ENCODE measurements at places on chromosomes 5 and 9.

- DNase-seq, result no peak
Measured at GRCh38 chr9:136023410-136024225, 62.4 kb upstream of the UBAC1 start.

DNA sequence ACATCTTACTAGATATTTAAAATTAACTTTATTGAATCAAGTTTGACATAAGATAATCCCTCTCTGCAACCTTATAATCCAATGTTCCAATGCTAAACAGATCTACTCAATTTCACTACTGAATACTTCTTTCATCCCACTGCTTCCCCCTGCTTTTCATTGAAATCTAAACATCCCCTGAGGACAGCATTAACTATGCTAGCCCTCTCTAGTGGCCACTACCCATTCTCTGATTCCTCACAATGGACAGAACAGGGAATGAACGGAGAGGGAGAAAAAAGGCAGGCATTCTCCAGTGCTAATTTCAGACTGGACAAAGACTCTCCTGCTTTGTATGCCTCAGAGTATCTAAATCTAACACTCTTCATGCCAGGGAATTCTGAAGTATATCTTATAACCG lies 54.3 kb upstream of the RGS7BP start:
- DNase-seq, result no peak

DNA sequence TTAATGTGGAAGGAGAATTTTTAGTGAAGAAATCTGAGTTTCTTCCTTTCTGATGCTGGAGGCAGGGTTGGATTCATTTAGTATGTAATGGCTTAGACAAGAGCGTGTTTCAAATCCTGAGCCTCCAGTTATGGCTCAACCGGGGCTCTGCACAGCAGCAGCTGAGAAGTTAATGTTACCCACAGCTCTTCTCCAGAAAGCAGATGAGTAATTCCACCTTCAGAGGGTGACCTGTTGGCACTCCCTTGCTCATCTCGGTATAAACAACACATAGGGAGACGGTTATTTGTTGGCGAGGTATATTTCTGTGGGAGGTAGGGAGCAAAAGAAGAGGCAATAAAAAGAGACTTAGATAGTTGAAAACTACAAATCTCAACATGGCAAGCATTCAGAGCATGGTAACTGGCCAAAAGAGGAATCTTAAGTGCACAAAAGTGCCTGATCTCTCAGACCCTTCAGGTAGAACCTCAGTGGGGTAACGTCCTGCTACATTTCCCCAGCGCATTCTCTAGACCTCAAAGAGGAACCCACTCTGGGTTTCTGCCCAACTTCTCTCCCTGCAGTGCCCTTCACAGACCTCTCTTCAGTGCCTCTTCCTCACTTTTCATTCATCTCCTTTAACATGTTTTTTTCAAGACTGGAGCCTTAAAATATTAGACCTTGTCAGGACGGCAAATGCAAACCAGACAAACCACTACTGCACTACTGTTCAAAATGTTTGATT lies 417.5 kb upstream of the ADAMTSL1 start:
- no peak for DNase-seq

GRCh38 chr5:54455413-54456157 lies at the start of gene HSPB3:
TSS of gene HSPB3 (plus strand) at chr5:54455699. CDS start at chr5:54455790, 91 bp downstream.
- DNase-seq, result no peak

DNA sequence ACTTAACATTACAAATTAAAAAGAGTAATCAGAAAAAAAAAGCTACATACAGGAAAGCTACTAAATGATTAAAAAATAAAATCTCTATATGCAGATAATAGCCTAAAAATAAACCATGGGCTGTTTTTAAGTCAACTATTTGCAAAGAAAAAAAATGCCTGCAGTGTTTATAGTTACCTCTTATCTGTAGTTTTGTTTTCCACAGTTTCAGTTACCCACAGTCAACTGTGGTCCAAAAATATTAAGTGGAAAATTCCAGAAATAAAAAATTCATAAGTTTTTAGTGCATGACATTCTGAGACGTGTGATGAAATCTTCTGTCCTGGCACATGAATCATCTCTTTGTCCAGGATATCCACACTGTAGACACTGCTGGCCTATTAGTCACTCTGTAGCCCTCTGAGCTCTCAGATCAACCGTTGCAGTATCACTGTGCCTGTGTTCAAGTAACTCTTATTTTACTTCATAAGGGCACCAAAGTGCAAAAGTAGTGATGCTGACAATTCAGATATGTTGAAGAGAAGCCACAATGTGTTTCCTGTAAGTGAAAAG lies 59.2 kb downstream of the PRELID2 start:
- DNase-seq, result no peak

DNA sequence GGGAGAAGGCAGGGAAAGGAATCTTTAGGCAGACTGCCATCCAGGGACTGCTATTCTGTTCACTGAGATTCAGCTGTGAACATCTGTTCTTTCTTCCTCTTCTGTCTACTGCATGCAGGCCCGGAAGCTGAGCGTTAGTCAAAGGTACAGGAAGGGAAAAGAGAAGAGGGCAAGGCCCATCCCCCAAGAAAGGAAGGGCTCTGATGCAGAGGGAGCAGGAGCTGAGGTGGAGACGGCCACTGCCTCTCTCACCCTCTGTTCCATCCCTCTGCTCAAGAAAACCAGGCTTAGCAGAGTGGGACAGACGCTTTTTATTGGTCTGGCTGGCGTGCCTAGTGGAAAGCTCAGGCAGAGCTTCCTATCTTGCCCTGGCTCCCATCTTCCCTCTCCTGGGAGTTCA lies 57.6 kb downstream of the PFDN1 start:
- DNase-seq, result no peak

DNA sequence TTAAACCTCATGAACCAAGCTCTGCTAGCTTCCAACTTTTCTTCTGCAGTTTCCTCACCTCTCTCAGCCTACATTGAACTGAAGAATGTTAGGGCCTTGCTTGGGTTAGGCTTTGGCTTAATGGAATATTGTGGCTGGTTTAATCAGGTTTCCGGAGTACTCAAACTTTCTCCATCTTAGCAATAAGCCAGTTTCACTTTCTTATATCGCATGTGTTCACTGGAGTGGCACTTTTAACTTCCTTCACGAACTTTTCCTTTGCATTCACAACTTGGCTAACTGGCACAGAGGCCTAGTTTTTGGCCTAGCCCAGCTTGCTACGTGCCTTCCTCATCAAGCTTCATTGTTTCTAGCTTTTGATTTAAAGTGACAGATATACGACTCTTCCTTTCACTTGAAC lies 81.0 kb upstream of the MAST4 start:
- no peak for DNase-seq

GRCh38 chr9:110782701-110783100 lies 114.1 kb downstream of the MUSK start:
- DNase-seq, result no peak

DNA sequence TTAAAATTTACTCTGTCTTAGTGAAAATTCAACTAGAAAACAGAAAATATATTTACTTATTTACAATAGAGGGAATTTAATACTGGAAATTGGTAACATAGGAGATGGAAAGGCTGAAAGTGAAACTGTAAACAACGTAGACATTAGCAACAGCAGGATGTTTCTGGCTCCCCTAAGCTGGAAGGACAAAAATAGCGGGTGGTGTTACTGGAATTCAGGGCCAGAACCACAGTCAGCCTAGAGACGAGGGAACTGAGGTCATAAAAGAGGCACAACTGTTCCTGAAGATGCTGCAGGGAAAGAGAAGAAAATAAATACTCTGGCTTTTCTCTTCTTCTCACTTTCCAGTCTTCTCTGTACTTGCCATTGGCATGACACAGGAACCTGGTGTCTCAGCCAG lies 80.4 kb upstream of the NIPBL start:
- DNase-seq, result no peak

- DNase-seq, result no peak
Measured at GRCh38 chr9:127136880-127137639, 14.6 kb upstream of the ANGPTL2 start.
